Stimulated activated CD4-positive, alpha-beta T cell treated with anti-CD3 and anti-CD28 coated beads, Interleukin-2, amount 100 ng/mL, for 48 hours (primary cell): ENCODE measurements at places on chromosomes 4 and X.

DNA sequence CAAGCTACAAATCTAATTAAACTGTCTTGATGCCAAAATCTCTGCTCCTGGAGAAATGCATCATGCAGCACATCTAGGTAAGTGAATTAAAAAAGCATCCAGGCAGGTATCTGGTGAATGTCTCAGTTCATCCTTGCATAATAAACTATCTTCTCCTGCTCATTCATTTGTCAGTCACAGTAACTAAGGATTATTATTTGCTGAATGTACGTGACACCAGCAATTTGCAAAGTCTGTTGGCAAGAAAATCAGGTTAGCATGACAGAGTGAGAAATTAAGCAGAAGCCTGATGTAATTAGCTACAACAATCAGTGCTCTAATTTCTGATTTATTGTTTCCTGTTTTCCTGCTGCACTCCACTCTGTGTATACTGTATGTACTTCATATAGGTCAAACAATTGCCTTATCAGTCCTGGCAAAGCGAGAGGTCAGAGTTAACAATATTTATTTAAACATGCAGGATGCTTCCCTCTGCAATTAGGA lies 213.6 kb downstream of the FBXO8 start:
- no peak for DNase-seq

- DNase-seq: no peak
Observed at GRCh38 chrX:40005292-40006011, 92.3 kb downstream of the BCOR start.

DNA sequence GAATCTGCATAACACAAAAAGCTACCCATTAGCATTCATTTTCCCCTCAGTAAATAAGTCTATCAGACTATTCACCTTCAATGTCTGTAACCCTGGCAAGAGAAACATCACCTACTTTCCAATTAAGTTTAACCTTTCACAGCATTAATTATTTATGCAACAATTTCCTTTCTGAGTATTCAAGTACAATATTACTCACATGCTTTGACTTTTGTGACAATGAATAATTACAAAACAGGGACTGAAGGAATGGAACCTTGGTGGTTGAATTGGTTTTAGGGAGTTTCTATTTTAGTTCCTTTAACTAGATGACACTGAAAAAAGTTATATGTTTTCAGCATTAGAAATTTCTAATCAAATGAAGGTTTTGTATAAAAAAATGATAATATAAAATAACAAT lies 932.3 kb upstream of the EPHA5 start:
- DNase-seq: no peak

DNA sequence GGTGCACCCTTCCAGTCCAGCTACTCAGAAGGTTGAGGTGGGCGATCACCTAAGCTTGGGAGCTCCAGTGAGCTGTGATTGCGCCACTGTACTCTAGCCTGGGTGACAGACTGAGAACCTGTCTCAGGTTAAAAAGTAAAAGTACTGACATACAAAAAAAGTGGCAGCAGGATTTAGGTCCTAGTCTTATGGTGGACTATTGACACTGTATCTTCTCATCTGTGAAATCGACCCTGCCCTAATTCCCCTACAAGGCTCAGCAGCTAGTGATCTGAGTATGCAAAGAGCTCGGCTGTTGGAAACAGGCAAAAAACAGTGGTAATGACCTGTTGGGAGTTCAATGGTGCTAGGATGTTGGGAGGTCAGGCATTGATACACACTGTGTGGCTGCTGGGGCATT lies 57.0 kb downstream of the LEF1 start:
- no peak for DNase-seq

DNA sequence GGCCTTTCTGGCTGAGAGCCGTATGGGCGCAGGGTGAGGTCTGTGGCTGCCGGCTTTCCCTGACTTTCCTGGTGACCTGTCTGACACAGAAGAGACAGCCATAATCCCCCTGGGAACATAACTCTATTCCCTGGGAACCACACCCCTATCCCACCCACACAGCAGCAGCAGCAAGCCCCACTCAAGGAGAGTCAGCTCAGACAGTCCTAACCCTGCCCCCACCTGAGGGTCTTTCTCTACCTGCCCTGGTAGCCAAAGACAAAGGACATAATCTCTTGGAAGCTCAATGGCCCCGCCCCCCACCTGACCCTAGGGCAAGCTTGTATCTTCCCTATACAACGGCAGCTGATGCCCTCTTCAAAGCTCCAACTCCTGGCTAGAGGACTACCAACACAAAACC lies 74.6 kb downstream of the PABPC4L start:
- DNase-seq: no peak

DNA sequence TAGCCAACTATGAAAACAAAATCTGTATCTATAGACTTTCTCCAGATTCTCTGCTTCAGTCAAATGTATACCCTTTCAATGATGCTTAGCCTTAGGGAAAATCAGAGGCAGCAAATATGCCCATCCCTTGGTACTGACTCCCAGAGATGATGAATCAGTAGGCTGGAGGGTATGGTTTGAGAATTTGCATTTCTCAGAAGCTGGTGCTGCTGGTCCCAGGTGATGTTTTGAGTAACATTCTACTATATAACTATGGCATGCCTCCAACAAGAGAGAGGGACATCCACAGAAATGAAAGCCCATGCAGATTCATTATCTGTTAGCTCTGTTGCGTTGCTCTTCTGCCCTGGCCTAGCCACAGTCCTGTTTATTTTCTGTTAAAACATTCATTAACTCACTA lies 13.6 kb downstream of the TNIP3 start:
- DNase-seq: no peak

DNA sequence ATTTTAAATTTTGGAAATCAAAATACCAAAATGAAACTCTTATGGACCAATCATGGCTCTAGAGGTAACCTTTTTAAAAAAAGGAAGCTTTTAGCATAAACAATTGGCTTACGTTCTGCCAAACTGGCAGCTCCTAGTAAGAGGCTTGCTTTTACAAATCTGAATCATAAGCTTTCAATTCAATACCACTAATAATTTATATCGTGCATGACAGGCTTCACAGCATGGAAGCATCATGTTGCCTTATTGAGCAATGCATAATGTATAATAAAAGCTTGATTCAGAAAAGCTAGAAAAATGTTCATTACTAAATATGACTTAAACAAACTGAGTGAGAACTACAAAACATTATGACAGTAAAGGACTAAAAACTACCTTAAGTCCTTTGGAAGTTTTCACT lies 280.9 kb downstream of the IQCM start:
- DNase-seq: no peak

DNA sequence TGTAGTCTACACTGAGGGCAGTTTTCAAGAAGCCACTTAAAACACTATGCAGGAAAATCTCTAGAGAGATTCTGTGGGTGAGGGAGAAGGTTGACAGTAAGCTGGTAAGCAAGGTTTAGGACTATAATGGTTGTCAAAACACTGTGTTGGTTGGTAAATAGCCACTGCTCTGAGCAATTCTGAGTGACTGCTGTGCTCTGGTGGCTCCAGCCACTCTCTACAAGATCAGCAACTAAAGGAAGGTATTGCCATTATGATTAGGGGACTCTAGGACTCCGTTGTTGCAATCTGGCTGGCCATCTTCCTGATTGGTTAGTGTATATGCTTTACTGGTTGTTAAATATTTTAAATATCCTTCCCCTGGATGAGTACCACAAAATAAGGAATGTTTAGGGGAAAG lies 5.5 kb upstream of the FAM47E start:
- DNase-seq: no peak

DNA sequence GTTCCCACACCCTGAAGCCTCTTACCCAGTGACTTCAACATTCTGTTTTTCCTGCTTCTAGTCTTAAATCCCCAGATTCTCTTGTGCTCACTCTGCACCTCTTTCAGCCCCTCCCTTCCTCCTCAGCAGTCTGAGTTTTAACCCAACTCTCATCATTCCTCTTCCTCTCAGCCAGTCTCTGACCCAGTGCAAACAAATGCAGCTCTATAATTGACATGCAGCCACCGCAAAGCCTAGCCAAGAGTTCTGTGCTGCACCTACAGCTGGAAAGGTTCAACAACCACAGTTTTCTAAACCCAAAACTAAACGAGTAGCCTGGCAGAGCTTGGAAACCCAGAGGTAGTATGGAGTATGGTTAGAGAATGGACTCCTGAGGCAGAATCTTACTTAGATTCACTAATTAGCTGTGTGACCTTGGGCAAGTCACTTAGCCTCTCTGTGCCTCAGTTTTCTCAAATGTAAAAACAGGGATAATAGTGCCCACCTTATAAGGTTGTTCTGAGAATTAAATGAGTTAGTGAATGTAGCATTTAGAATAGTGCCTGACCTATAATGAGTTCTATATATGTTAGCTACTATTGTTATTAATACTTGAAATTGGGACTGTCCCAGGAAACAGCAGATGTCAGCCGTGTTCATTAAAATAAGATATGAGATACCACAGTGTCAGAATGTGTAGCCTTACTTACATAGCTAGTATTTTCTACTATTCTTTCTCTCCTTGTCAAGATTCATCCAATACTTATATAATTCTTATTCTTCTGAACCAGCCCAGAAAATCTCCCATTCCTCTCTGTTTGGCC lies 3.5 kb downstream of the TMEM154 start:
- DNase-seq: no peak

DNA sequence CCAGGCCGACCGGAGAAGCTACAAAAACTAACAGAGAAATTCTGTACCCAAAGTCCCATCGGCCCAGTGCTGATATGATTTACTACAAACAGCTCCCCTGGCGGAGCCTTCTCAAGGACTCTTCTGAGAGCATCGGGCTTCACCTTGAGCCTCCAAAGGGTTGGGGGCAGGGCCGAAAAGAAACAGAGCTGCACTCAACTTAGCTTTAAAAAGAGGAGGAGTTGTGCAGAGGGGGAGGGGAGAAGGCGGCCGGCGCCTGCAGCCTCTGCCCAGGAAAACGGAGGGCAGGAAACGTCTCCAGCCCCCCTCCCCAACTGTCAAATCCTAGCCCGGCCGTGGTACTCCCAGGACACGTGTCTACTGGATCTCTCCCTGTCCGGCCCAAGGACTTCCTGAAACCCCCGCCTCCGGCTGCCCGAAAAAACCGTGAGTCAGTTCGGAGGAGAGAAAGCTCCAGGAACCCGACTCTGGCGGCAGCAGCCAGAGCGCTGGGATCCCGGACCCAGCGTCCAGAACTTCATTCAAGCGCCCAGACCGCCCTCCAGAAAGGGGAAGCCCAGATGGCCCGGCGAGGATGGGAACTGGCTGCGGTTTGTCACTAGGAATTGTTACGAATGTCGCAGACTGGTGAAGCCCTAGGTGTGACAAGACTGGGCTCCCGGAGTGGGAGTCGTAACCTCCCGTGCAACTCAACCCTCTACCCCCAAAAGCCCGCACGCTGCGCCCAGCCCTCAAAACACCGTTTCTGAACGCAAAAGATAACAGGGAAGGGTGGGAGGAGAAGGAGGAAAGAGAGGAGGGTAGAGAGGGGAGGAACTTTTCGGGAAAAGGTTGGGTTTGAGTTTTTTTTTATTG lies 973 bp downstream of the ADAMTS3 start:
- no peak for DNase-seq

- DNase-seq: no peak
Observed at GRCh38 chrX:46561824-46562657, 11.5 kb upstream of the CHST7 start.

- DNase-seq: no peak
Observed at GRCh38 chr4:60648774-60649173, 551.4 kb upstream of the ADGRL3 start.

- peak; percentile 49 for DNase-seq
Observed at GRCh38 chrX:133776072-133776471, 209.3 kb downstream of the GPC3 start.

DNA sequence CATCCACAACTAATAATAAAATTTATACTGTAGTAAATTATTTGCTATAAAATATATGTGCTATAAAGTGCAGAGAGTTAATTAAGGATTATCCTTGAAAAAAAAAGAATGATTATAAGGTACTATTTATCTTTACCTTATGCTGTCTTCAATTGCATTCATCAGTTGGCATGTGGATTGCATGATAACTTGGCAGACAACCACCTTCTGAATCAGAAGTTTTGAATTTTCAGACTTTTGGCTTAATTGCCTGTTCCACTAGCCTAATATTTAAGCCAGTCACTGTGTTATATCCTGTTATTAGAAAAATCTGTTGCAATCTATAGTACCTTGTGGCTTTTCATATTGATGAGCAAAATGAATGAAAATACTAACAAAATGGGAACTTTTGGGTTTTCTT lies 1040.3 kb upstream of the PCDH10 start:
- no peak for DNase-seq

- DNase-seq: no peak
Observed at GRCh38 chr4:1984406-1985191, 24.2 kb downstream of the NELFA start.

DNA sequence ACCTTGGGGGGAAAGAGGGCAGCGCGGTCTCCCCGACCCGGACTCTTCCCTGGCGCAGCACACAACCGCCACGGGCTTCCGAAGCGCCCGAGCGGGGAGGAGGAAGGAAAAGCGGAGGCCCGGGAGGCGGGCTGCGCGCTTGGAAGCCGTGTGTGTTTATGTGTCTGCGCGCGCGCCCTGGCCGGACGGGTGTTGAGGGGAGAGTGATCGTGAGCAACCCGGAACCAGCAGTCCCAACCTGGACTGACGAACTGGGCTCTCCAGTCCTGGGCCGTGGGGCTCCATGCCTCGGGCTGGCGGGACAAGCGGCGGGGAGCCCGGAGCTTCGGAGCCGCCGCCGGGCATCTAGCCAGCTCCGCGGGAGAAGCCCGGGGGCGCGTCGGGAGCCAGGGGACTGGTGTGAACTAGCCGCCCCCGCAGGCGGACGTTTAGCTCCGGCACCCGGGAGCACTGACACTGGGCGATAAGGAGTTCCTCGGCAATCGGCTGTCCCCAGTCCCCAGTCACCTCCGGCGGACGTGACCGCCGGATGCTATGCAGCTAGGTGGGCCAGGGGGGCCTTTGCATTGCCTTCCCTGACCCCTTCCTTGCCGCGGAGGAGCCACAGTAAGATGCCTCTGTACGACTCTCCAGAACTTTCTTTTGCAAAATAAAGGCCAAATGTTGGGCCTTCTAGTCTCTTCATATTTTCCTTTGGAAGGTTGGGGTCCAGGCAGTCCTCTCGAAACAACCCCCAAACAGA lies 74.8 kb upstream of the BCOR start:
- DNase-seq: no peak

GRCh38 chrX:133857640-133858269 lies 127.6 kb downstream of the GPC3 start:
- no peak for DNase-seq
